GM23338 (cell line): ENCODE measurements at places on chromosomes 5 and 9.
A peak's percentile ranks its signal among the peaks of the same experiment; 100 is the strongest.

DNA sequence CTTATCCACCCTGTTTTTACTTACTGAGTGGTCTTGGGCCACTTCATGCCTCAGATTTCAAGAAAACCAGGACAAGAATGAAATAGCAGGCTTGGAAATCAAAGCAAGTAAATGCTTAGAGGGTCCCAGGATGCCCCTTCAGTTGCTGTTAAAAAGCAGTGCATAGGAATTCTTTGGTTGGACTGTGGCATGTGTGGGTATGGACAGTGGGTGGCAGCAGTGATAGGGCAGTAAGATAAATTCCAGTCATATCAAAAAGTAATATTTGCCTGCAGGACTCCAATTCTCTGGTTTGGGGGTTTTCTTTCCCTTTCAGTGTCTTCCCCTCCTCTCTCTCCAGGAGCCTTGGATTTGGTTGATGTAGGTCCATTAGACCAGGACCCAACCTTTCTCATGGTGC, 306.7 kb upstream of the CLINT1 start:
- DNase-seq: no peak

DNA sequence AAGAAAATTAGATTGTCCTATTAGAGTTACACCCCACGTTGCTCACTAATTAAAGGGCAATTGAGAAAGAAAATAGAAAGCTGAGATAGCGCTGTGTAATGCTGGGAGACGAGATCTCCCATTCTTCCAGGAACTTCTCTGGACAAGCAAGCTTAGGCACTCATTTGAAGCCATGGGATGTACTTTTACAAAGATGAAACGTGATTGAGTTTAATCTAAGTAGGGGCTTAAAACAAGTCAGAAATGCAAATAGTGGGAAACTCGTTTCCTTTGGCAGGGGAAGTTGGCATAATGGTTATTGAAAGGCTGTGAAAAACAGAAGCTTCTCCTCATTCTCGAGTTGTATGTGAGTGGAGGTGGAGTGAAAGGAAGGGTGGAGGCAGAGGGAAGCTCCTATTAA, 3.7 kb downstream of the PRDM6 start:
- DNase-seq: no peak

GRCh38 chr5:153562189-153562588, 71.7 kb downstream of the GRIA1 start:
- no peak for DNase-seq

- DNase-seq: peak; percentile 48
These were observed 41.6 kb downstream of the ADAMTS12 start for GRCh38 chr5:33850100-33850594.

DNA sequence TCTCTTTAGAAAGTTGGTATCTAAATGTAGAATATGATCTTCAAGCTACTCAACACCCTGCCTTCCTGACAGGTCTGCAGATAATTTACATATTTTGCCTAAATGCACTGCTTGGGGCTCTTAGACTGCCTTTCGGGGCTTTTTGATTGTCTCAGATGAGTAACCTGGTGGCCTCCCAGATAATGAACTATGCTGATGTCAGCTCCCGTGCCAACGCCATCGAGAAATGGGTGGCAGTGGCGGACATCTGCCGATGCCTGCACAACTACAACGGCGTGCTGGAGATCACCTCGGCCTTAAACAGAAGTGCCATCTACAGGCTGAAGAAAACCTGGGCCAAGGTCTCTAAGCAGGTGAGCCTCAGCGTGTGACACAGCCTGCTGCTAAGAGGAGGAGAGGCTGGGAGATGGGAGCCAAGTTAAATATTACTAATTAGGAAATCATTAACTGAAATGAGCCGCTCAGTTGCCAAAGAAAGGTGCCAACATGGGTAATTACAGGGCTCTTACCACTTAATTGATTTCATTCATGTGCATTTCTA, 20.8 kb upstream of the CKMT2 start:
- no peak for DNase-seq

DNA sequence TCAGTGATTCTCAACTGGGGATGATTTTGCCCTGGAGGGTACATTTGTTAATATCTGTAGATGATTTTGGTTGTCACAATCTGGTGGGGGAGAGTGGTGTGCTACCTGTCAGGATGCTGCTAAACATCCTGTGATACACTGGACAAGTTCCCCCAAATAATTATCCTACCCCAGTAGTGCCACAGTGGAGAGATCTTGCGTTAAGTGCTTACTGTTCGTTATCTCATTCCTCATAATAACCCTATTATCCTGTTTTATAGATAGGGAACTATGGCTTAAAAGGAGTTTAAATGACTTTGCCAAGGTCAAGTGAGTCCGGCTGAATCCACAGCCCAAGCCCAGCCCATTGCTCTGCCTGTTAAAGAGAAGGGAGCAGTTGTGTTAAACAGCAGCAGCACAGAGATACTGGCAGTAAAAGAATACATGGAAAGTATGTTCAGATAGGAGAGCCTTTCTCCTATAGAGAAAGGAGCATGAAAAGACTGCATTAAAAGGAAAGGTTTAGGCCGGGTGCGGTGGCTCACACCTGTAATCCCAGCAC, 15.4 kb downstream of the CNOT8 start:
- no peak for DNase-seq

DNA sequence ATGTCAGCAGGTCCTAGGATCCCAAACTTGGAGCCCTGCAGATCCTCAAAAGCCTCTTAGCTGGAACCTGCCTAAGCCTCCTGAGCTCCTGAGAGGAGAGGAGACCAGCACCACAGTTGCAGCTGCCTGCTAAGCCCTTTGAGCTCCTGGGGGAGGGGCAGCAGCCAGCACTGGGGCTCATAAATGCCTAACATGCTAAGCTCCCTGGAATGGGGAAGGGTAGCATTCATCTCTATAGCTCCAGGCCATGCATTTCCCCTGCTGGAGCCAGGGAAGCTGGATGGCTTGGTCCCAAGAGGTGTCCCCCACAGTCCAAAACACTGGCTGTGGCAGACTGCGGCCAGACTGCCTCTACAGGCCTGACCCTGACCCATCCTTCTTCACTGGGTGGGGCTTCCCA, 182.7 kb downstream of the KCNN2 start:
- DNase-seq: no peak

GRCh38 chr9:122498883-122499288, 11.7 kb upstream of the OR1J2 start:
- peak; percentile 78 for DNase-seq

DNA sequence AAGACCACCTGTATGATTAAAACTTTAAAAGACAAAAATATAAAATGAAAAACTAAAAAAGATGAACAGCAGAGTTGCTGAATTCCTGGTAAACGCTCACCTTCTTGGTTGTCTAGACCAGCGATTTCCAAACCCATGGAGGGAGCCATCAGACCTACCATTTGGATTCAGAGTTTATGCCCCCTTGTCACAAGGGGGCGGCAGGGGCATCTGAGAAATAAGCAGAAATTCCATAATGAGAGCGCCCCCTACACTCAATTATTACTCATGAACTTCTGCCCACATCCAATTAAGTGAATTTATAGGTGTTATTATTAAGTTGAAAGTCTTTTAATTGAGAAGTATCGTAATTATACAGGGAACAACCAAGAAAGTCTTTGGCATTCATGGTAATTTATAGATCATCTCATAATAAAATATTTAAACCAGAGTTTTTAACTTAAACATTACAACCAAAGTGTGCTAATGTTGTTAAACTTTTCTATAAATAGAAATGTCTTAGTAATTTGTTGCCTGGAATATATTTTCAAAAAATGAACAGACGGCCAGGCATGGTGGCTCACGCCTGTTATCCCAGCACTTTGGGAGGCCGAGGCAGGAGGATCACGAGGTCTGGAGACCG, 35.2 kb upstream of the SPATA31C2 start:
- peak; percentile 93 for DNase-seq

DNA sequence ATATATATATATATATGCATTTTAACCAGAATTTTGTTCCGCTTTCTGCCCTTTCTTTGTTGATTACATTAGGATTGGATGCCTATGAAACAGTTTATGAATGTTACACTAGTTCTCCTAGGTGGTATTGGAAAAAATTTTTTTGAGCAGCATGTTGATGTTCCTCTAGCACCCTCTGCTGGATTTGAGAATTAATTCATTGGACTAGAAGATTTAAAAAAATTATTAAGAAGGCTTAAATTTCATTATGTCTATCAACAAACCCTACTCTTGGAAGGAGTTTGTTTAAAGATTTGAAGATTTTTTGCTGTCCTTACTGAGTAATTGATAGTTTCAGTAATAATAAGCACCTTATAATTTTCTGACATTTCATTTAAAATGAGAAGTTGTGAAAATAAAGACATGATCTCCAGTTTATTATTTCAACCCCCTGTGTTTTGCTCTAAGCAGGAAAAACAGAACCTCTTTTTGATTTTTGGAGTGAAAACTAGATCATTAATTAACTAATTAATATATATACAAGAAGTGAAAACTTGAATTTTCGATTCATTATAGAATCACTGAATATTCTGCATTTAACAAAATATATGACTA, 89.6 kb downstream of the CCDC171 start:
- DNase-seq: peak; percentile 62

DNA sequence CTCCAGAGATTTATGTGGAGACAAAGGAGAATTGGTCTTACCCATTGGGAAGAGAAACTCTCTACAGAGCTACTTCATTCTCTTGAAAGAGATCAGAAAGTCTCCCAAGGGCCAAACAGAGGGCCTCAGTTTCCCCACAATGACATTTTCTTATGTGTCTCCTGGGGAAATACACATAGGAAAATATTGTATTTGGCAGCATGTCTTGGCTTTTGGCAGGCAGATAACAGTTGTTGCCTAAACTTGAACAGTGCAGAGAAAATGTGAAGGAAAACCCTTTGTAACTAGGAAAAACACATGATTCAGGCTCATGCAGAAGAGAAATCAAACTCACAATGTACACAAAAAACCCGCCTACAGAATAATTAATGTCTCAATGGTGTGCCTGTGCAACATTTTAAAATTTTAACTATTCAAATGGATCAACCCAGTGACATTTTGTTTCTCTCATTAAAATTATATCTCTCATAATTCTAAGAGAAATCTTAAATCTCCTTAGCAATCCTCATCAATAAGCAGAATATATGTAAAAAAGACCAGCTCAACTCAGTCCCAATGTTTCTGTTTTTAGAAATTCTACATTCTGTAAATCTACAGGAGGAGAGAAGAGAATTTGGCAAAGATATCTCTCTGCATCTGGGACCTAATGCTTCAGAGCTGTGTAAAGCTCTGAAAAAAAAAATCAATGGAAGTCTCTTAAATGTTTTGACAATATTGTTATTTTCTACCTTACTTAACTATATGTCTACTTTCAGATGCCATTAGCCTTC, 205.1 kb downstream of the ADAMTSL1 start:
- DNase-seq: no peak

DNA sequence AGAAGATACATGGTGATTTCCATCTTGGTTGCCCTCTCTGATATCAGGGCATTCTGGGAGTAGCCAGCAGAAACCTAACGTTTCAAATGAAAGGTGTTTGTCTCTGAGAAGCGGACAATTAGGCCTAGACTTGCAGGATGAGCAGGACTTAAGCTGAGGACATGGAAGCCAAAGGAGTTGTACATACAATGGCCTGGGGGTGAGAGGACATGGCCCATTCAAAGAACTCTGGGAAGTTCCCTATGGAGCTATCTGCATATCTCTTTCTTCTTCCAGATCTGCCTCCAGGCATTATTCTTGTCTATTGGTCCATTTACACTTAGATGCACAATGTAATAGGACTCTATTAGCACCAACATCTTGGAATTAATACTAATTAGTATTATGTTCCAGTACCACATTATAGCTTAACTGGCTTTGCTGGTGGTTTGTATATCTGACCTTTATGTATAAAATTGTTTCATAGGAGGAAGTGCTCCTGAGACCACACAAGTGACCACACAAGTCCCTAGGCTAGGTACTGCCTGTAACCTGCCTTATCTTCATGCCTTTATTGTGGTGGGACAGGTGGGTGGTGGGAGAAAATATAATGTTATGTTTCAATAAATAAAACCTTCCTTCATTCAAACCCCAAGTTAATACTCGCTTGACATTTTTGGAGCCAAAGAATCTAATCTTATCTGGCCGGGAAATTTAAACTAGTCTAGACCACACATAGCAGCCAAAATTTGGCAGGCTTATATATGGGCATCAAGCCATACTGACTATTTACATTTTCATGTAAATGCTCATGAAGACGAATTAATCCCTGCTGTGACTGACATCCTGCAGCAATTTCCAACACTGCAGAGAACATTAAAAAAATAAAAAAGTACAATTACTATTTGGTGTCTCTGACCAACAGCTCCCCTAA, 52.1 kb upstream of the EQTN start:
- DNase-seq: no peak

- DNase-seq: no peak
These were observed 6.2 kb upstream of the MYORG start for GRCh38 chr9:34382879-34383278.

GRCh38 chr5:42598311-42598710, 158.3 kb upstream of the CCDC152 start:
- DNase-seq: no peak

DNA sequence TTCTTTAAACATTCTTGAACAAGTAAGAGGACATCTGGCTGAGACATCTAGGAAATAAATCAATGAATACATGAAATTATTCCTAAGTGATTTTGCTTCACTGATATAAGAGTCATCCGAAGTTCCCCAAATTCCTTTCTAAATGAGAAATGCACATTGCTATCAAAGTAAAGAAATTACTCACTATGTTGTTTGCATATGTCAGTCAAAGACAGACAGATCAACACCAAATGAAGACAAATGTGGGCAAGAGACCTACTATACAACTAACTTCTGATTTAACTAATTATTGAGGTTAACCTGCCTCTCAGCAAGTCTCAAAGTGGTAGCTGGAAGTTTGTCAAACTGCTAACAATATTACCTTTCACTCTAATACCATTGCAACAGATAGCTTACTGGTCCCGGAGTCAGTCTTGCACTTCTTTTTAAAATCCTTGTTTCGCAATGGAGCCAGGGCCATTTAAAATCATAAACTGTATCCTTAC, 13.2 kb downstream of the TUT7 start:
- no peak for DNase-seq

DNA sequence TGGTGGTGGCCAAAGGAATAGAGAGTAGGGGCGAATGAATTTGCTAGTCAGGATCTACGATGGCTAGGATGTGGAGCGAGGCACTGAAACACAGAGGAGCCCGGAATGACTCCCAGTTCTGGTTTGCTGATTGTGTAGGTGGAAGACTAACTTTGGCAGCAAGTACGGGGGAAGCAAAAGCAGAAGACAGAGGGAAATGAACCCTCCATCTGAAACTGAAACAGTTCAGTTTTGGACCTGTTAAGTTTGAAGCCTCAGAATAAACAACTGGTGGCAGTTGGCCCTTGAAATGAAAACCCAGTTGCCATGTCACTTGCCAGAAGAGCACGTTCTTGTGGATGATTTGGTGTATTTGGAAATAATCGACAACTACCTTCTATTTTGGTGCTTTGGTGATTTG, 15.4 kb upstream of the SMIM15 start:
- DNase-seq: no peak
